Left colon (tissue), 2 donors: ENCODE measurements at places on chromosomes 2 and 18. TPM values are rescaled to one million over a fixed set of nuclear protein-coding genes. Genes with fewer than 3 reads are reported as not detected.
A peak's percentile ranks its signal among the peaks of the same experiment; 100 is the strongest.

Gene GNLY
- 11.8 TPM for total RNA-seq

DNA sequence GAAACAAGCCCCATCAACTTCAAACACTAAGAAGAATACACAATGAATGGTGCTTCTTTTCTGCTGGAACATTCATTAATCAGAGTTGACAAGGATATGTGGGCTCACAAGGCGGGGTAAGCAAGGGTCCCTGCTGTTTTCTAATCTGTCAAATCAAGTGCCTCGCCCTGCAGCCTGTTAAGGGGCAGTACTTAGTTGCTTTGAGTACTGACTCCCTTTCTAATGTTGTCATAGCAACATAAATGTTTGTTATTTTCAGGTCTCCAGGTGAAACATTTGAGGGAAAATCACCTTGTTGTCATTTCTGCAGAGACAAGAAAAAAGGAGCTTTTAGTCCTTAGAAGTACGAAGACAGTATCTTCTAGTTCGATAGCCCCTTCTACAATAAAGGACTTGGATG is 284.7 kb upstream of the PKDCC start:
- DNase-seq: no peak

- DNase-seq: peak; percentile 56
Observed at GRCh38 chr2:86295066-86295465, 42.4 kb downstream of the REEP1 start.

DNA sequence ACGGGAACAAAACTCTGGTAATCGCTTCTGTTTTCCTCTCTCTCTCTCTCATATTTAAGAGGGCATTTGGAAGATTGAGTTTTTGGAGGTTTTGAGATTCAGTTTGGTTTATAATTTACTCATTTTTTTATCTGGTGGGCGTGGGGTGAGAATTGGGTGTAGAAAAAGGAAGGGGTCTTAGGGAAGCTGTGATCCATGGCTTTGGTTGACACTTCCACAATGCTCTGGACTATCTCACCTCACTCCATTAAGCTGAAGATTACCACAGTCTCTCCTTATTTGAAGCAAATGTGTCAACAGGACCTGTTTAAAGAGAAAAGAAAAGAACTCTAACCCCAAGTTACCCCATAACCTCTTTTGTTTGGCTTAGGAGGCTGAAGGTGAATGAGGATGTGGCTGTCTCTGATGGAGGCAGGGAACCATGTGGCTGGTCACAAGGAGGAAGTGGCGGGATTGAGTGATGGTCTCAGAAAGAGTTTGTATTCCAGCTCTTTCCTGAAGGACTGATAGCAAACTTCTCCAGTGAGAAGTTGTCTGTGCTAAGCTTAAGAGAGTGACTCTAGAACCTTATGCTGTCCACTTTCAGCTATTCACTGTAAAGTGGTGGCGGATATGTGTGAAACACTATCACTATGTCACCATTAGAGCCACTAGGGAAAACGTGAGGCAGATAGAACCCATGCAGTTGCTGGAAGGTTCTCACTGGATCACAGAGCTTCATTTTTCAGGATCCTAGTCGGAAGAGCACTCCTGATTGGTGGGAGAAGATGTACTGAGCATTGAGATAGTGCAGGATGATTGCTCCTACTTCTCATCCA is 934 bp downstream of the ZNF804A start:
- DNase-seq: no peak

Gene XDH
- 47.4 TPM for total RNA-seq

Gene CXCR1
- total RNA-seq: not detected

GRCh38 chr2:224308272-224308911 is 93.5 kb downstream of the FAM124B start:
- no peak for DNase-seq

Gene CYP20A1
- total RNA-seq: 23.3 TPM

GRCh38 chr2:62014102-62014501 is 108.6 kb downstream of the COMMD1 start:
- peak; percentile 63 for DNase-seq

DNA sequence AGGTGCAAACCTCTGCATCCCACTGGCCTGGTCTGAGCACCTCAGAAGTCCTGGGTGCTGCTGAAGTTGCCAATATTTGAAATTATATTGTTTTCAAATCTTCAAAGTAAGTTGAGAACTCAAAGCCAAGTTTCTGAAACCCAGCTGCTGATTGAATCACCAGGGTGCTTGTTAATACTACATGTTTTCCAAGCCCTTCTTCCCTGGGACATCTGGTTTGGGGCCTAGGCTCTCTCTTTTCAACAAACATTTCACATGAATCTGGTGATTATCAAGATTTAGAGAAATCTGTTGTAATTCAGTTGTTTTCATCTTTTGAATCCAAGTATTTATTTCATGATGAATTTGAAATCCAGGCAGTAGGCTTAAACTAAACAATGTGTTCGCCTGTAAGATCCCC is 24.4 kb downstream of the MLPH start:
- no peak for DNase-seq

GRCh38 chr2:102258386-102259074 is 52.8 kb upstream of the IL1RL1 start:
- DNase-seq: no peak

GRCh38 chr2:84919885-84920580 is 14.6 kb downstream of the TMSB10 start:
- no peak for DNase-seq

Gene SP9
- total RNA-seq: not detected

- no peak for DNase-seq
Observed at GRCh38 chr2:169208026-169208425, 138.7 kb downstream of the DHRS9 start.

DNA sequence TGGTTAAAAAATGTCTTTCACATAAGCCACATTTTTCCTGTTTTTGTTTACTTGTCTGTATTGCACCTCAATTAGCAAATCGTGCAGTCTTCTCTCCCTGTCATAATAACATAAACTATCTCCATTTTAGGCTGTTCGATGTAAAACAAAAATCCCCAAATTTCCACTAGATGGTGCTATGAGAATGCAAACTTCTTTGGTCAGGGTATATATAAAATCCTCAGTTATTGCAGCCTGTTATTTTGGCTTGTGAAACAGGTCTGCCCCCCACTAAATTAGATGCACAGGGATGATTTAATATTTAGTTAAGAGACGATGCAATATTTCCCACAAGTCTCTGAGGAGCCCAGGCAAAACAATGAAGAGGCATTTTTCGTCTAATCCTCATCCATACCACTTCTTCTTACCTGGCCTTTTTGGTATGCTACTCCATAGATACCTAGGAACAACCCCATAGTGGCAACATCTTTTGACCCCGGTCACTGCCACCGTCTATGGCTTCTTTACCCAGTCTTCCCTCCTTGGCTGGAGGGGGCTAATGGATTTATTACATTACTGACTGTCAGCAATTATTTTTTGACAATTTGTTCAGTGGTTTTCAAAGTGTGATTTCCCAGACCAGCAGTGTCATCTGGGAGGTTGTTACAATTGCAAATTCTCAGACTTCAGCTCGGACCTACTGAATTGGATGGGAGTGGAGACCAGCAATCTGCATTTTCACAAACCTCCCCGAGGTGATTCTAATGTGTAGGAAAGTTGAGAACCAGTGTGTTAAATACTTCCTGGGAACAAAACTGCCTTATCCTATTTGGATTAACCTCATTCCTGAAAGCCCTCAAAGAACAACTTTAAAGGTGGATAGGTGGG is 117.4 kb upstream of the CWC22 start:
- DNase-seq: no peak

DNA sequence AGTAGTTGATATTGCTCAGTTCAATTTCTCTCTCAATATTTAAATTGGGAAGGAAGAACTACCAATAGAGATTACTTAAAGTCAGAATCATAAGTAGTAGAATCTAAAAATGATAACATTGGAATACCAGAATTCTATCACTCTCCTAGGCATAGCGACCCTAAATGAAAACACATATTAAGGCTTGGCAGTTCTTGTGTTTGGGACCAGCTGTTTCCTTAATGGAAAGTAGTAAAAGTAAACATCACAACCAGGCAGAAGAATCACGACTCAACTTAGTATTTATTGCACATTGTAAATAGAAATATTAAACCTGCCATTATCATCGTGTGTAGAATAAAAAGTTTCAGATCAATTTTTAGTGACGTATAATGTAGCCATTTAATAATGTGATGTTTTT is 117.5 kb downstream of the SPHKAP start:
- DNase-seq: no peak

GRCh38 chr2:118845522-118846441 is 1.7 kb downstream of the EN1 start:
- DNase-seq: no peak

GRCh38 chr2:37449761-37450296 is 105.4 kb downstream of the QPCT start:
- DNase-seq: peak; percentile 23

DNA sequence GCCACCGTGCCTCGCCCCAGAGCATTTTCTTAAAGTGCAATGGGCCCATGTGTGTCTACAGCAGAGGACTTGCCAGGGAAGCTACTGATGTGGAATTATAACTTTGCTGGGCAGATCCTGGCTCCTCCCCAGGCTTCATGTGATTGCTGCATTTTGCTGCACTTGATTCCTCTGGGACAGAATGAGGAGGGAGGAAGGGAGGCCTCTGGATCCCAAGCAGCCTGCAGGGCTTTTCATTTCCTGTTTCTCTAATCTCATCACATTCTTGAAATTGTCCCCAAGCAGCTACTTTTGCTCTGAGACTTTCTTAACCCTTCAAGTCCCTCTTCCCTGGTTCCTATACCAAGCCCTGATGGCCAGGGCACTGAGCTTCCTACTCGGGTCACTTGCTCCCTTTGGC is 134.4 kb upstream of the SEC11C start:
- DNase-seq: no peak

- DNase-seq: no peak
Observed at GRCh38 chr2:45028276-45028675, 19.0 kb upstream of the SIX2 start.

GRCh38 chr2:189285349-189285748 is 105.8 kb upstream of the COL5A2 start:
- DNase-seq: no peak

DNA sequence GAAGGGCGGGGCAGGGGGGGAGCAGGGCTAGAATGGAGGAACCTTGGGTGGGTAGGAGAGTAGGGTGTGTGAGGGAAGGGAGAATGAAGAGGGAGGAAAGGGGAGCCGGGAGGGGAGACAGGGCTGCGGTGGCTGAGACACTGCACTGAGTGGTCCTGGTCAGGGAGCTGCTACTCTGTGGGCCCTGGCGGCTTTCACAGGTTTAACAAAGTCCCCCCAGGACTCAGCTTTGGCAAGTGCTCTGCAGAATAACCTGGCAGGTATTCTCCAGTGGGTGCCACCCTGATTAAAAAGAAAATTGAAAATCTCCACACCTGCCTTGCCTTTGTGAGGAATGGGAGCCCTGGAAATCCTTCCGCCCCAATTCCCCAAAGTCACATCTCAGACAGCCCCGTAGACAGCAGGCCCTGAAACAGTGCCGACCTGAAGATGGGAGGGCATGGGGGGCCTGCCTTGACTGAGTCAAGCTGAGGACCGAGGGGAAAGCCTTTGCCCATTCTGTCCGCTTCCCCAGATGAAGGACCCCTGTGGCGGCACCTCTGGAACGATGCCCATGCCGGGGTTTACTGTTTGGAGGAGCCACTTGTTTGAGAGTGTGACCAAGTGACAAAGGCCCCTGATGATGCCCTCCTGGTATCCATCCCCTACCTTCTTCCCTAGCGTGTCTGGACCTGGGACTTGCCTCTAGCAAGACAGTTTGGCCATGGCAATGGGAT is 43.6 kb upstream of the OTOS start:
- no peak for DNase-seq

DNA sequence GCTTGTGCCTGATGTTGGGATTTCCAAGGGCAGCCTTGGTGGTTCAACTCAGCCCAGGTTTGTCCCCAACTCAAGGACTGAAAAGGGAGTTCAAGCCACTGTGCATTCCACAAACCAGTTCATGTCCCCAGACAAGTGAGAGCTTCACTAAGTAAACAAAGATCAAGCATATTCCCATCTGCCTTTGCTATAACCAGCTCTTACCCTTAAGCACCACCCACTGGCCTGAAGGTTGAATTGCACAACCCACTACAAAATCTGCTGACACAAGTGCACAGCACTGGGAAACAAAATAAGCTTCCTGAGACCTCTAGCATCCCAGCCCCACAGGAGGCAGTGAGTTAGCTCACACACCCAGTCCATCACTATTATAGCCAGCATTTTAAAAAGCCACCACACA is 516.7 kb downstream of the NR4A2 start:
- DNase-seq: no peak

- DNase-seq: no peak
Observed at GRCh38 chr2:231113489-231113888, 11.4 kb downstream of the HTR2B start.

- no peak for DNase-seq
Observed at GRCh38 chr2:88865801-88866371, 174.4 kb downstream of the RPIA start.

DNA sequence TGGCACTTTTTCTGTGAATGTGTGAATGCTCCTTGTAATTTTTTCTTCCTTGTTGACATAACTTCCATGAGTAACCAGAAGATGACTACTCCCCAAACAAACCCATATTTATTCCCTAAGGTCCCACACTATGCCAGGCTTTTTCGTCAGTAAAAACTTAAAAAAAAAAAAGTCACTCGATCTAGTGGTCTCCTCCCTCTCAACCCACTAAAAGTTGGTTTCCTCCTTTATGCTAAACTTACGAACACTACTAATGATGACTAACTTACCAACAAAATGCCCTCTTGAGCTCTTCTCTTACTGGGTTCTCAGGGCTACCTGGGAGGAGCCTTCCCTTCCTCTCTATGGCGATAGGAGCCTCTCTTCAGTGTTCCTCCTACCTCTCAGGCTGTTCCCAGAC is 18.2 kb downstream of the ACVR1 start:
- no peak for DNase-seq

DNA sequence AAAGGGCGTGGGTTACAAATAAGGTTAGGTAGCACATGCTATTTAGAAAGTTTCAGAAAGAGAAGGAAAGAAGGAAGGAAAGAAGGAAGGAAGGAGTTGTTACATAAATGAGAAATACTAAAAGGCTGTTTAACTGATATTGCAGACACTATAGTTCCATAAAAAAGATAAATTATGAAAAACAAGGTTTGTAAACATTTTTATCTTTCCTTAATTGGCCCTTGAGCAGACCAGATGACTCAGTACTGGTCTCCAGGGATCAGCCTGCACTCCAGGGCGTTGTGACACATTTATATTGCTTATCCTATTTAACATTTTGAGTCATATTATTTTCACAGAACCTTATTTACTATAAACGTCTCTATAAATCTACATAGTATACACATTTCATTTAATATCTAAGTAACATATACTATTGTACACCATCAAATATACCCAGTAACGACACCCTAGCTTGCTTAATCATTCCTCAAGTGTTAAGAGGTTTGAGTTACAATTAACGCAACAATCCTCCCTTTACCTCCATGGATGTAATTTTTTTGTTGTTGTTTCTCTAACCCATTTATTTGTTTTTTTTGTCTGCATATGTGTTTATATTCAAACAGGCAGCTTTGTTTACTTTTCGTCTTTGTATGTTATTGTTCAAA is 2.8 kb upstream of the RAB31 start:
- no peak for DNase-seq

GRCh38 chr2:147904051-147904450 is 59.2 kb downstream of the ACVR2A start:
- DNase-seq: no peak

Gene UGT1A3
- 2.0 TPM for total RNA-seq
